ENCODE measurements at places on chromosomes 2 and 18.

DNA sequence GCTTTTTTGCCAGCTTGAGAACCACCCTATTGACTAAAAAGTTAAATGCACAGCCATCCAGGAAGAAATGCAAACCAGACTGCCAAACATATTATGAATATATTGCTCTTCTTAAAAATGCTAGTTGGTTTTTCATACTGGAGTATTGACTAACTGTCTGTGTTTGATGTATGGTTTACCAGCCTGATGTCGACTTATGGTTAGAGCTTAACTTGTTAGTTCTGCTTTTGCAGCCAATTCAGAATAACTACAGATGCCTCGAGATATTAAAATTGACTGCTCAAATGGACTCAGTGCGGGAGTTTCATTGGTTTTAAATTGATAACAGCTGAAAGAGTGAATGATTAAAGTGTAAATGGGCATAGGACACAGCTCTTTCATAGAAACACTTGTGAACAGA lies 369.8 kb downstream of the ARHGAP15 start:
- no peak for DNase-seq

DNA sequence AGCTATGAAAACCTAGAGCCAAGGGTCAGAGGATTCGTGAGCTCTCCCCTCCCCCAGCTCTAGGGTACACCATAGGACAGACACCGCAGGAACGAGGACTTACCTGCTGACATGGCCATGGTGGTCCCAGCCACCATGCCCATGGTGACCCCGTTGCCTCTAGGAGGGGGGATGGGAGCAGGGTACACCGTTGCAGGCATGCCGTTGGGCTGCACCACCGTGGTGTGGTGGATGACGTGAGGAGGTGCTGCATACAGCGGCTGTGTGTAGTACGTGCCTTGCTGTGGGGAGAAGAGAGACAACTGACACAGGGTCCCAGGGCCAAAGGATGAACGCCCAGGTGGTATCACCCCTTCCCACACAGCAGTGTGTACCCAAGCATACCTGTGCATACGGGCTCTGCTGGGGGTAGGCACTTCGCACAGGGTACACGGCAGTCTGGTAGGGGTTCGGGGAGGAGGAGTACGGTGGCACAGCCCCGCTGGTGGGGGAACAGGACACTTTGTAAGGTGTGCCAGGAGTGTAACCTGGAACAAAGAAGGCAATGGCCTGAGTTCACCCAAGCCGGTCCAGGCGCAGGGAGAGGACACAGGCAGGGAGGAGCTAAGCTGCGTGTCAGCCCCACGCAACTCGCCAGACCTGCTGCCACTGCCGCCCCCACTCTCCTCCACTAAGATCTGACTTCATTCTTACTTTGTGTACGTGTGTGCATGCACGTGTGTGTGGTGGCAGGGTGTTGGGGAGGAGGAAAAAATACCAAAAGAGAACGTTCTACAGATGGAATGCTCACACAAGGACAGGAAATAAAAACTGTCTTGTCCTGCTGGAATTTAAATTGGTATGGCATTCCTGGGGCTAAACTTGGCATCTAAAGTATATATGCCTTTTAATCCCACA lies 37.8 kb downstream of the FAM168B start:
- no peak for DNase-seq

- DNase-seq, result no peak
Measured at GRCh38 chr18:10391506-10391905, 62.9 kb upstream of the APCDD1 start.

DNA sequence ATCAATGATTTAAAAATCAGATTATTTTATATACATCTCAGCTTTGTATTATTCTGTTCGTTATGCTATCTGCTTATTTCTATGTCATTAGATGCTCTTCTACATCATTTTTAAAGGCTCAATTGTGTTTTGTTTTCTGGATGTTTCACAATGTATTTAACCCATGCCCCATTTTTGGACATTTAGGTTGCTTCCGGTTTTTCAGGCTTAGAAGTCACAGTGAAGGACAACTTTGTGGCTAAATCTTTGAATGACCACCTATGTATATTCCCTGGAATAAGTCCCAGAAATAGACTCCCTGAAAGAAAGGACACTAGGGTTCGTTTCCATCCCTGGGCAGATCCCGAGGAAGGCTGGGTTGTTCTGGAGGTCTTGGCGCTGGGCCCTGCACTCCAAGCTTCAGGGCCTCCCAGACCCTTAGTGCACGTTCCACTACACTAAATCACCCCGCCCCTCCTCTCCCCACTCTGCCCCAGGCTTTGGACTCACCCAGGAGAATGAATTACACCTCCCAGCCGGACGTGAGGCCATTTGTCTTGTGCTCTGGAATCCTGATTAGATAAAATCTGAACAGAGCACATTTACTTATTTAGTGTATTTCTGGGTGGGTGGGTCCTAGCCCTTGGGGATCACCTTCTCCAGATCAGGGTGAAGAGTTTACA lies 188.2 kb downstream of the ZFP36L2 start:
- DNase-seq, result no peak

- DNase-seq, result no peak
Measured at GRCh38 chr18:46531482-46531881, 125.5 kb downstream of the LOXHD1 start.

- no peak for DNase-seq
Measured at GRCh38 chr18:25261768-25262167, 90.2 kb downstream of the ZNF521 start.

DNA sequence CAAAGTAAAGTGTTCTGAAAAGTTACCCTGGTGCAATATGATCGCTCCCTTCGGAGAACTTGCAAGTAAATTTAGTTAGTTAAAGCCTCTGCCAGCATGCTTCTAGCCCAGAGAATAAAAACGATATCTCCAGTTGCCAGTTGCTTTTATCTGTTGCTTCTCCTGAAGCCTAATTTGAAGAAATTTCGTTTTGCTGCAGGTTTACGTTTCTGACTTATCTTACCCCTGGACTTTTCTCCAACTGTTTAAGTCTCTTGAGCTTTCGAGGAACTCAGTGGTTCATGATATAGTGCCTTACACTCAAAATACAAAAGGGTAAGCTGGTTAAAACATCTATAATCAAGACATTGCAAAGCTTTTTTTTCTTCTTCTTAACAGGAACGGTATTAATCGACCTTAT lies 131.1 kb downstream of the FAM161A start:
- no peak for DNase-seq

- DNase-seq, result no peak
Measured at GRCh38 chr2:10362096-10362897, 59.6 kb downstream of the HPCAL1 start.

DNA sequence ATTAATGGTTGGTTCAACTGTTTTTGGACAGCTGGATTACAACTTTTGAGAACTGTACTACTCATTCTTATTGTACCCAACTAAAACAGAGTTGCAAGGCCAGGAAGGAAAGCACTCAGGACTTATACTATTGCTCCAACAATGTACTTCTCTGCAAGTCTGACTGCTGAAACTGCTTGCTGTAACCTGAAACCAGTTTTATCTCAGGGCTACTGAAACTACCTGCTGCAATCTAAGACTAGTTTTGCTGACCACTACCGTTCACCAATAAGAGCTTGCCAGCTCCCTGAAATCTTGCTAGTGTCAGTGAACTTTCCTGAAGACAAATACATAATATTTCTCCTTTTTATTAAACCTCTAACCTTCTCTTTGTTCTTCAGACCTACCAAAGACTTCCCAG lies 157.3 kb downstream of the CDCA7 start:
- no peak for DNase-seq

DNA sequence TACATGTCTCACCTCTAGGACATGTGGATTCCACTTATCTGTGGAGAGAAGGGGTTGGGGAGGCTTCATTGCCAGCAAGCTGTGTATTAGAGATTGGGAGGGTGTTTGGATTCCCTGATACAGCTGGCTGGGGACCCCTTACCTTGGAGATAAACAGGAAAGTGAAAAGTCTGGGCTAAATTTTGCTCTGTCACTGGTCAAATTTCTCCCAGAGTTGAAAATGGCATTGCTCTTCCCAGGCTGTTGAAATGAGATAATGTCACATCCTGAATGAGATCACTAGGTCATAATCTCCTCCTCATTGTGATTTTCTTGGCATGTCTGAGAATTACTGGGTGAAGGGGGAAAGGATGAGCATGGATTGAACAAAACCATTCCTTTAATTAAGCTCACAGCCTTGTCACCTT lies 265.0 kb upstream of the PARD3B start:
- DNase-seq, result no peak

DNA sequence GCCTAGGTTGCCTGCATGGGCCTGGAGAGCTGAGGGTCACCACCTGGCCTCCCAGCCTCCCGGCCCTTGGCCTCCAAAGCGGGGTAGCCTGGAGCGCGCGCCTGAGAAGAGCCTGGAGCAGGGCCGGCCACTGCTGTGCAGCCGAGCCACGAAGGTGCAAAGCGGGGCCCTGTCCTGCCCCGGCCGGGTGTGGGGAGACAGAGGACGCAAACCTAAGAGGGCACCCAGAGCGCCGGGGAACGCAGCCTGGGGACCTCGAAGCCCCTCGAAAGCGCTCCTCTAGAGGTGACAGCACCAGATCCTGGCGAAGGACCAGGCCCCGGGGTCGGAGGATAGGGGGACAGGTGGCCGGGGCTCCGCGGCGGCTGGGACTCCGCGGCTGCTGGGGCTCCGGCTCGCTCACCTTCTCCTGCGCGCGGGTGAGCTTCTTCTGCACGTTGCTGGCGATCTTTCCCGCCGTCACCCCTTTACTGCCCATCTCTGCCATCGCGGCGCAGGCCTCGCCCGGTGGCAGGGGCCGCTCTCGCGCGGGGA lies 430 bp downstream of the BIN1 start:
- DNase-seq, result no peak

DNA sequence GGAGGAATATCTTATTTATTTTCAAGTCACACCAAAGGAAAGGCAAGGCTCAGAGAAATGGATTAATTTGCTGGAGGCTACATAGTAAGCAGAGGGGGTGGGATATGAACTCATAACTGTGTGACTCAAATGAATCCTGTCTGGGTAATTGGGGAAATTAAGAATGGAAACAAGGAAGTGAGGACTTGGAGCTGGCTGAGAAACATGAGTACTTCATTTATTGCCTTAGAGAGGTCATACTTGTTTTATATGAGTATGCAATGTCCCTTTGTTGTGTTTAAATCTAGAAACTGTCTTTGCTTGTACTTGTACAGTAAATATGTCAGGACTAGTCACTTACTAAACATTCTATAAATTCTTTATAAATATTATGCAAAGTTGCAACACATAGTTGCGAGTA lies 2166.7 kb upstream of the PIK3C3 start:
- no peak for DNase-seq

DNA sequence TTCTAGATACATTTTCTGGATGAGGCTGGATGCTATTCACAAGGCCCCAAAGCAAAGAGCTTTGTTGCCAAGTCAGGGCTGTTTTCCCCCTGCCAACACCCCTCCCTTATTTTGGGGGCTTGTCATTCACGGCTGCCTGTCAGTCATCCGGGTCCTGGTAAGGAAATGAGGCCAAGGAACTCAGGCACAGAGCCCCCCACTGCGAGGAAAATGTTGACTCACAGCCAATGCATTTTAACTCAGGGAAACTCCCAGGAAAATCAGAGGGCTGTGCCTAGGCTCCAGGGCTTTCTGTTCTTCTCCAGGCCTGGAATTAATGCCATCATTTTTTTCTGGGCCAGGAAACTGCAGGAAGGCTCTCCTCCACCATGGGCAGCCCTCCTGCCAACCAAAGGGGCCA lies 241.1 kb downstream of the SMAD2 start:
- no peak for DNase-seq

- DNase-seq, result no peak
Measured at GRCh38 chr18:80145196-80145804, 36.2 kb downstream of the ADNP2 start.

DNA sequence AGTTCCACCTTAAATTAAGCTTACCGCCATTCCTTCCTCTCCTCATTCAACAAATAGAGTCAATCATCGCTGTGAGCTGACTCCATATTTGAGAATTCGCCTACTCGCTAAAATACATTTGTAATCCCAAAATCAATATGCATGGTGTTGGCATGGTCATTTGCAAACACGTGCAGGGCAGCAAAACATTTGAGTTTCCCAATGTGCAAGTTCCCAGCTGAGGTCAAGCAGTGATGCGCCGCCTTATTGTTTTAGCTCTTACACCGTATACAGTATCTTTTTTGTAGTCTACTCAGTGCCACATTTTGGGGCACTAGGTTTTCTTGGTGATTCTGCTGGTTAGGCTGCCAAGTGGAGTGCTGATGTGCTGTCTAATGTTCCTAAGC lies 73.3 kb upstream of the MGAT4A start:
- no peak for DNase-seq

- no peak for DNase-seq
Measured at GRCh38 chr2:47041063-47041462, 114.0 kb downstream of the STPG4 start.

GRCh38 chr2:174952607-174953006 lies 52.6 kb downstream of the CHN1 start:
- no peak for DNase-seq

DNA sequence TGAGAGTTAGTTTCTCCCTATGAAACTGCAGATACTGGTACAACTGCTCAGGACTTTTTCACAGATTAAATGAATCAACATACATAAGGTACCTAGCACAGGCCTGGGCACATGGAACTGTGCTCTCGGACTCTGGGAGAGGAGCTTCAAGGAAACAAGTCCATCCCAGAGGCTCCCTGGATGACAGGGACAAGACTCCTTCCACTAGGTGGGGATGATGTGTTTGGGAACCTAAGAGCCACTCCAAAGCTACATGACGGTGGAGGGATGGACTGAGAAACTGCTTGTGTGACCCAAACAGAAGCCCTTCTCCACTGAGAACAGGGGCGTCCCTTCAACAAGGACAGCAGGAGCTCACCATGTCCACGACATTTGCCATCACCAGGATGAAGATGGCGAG lies 37.1 kb downstream of the CENPO start:
- DNase-seq, result no peak

DNA sequence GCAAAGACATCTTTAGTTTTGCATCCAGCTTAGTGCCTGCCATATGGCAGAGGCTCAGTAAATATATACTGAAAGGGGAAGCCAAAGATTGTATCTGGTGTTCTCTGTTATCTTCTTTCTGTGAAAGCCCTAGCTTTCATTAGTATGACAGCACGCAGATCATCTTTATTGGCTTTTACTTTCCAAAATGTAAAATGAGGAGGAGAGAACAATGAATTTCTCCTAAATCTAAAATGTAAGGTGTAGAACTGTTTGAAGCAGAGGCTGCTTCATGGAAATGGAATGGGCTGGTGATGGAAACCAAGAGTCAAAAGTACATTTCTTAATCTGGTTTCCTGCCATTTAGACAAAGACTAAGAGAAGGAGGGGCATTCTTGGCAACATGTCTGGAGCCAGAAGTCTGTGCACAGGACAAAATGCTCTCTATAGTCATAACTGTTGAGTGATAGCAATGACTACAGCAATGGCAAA lies 1029.9 kb upstream of the PIK3C3 start:
- DNase-seq, result no peak

- DNase-seq, result no peak
Measured at GRCh38 chr18:52278191-52278590, 61.8 kb upstream of the DCC start.

GRCh38 chr2:112907001-112907949 lies 3.7 kb upstream of the IL37 start:
- DNase-seq, result no peak

Measured in GOT3 (cell line).